ENCODE measurements at places on chromosomes 2 and 18.

- DNase-seq: no peak
Measured at GRCh38 chr2:233473386-233473791, 93.2 kb downstream of the USP40 start.

GRCh38 chr2:69026026-69026425 is 13.0 kb downstream of the ANTXR1 start:
- DNase-seq: no peak

DNA sequence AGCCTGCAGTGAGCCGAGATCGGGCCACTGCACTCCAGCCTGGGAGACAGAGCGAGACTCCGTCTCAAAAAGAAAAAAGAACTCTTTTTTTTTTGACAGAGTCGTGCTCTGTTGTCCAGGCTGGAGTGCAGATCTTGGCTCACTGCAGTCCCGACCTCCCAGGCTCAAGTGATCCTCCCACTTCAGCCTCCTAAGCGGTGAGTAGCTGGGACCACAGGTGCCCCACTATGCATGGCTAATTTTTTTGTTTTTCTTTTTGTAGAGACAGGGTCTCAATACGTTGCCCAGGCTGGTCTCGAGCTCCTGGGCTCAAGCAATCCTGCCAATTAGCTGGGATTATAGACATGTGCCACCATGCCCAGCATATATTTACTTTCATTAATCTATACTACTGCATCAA is 12.5 kb upstream of the INO80D start:
- DNase-seq: no peak

- no peak for DNase-seq
Measured at GRCh38 chr18:22559414-22560274, 141.9 kb upstream of the CTAGE1 start.

GRCh38 chr2:143481237-143481623 is 352.0 kb downstream of the ARHGAP15 start:
- DNase-seq: no peak

DNA sequence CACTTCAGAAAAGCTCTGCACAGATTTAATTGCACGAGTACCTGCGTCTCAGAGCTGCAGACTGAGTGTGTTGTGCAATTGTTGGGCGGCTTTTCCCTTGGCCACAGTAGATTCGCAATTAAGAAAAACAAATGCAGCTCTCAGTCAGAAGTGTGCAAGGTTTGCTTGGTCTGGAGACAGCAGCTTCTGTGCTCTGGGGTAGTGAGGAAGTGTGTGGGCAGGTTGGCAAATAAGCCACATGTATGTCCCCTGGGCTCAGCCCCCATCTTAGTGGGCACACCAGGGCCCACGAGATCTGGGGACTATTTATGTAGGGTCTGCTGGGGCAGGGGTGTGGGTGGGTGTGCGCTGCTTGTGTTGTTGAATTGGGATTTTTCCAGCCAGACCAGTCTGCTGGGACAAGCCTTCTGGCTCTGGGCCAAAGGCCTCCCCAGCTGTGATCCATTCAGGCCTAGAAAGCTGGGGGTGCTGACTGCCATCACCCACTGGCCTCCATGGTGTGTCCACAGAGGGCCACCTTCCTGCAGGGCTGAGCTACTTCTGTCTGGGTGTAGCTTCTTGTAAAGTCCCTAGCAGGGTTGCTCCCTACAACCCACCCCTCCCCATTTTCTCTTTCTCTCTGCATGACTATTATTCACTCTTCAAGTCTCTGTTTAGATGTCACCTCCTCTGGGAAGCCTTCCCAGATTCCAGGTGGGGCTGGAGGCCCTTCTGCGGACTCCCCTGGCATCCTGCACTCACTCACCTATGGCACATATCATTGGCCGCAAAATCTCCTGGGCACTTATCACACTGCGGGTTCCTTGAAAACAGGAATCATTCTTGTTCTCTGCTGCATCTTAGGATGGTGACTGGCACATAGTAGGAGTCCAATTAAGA is 67.8 kb downstream of the ODC1 start:
- no peak for DNase-seq

DNA sequence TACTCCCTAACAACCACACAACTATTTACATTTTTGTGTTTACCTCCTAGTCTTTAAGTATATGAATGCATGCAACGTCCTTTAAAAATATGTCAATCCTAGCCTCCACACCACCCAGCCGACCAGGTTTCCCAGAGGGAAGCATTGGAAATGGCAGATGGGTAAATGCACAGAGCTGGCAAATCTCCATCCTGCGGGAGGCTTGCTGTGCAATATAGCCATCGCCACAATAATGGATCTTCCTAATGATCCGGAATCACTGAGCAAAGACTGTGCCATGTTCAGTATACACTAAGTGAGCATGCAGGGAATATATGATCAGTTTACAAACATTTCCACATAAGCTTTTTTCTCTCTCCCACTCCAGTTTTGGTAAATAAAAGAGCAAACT is 131.8 kb downstream of the NEDD4L start:
- no peak for DNase-seq

- DNase-seq: no peak
Measured at GRCh38 chr18:32469691-32470459, 807 bp downstream of the GAREM1 start.

GRCh38 chr2:41933046-41933420 is 114.8 kb upstream of the PKDCC start:
- DNase-seq: no peak

- no peak for DNase-seq
Measured at GRCh38 chr2:43220760-43221123, 5.7 kb downstream of the ZFP36L2 start.

GRCh38 chr2:42893047-42893758 is 100.8 kb upstream of the HAAO start:
- DNase-seq: no peak

GRCh38 chr2:222436040-222436413 is 11.7 kb downstream of the SGPP2 start:
- no peak for DNase-seq

DNA sequence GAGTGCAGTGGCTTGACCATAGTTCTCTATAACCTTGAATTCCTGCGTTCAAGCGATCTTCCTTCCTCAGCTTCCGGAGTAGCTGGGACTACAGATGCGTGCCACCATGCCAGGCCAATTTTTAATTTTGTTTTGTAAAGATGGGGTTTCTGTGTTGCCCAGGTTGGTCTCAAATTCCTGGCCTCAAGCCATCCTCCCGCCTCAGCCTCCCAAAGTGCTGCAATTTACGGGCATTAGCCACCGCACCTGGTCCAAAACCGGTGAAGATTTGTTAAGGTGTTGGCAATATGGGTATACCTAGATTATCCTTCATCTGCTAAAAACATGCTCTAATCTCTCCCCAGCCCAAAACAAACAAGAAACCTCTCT is 1.3 kb upstream of the EIF2AK3 start:
- no peak for DNase-seq

GRCh38 chr2:173991856-173992588 is 26.8 kb upstream of the SP3 start:
- no peak for DNase-seq

DNA sequence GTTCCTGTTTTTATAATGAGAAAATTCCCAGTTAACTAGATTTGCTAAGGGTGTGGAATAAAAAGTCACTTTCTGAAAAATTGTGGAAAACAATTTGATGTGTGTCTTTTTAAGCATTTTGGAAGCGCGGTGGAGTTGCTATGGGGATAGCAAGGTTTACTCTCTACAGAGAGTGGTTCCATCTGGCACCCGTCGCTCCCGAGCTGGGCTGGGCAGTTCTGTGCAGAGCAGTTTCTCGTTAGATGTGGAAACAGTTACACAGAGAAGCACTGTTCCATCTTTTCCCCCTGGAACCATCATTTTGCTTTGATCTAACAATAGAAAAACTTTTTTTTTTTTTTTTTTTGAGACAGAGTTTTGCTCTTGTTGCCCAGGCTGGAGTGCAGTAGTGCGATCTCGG is 17.4 kb downstream of the LDLRAD4 start:
- DNase-seq: no peak

- DNase-seq: no peak
Measured at GRCh38 chr2:191386938-191387536, 141.8 kb downstream of the MYO1B start.

GRCh38 chr2:207767461-207768167 is 2.1 kb downstream of the FZD5 start:
- DNase-seq: no peak

GRCh38 chr2:200471324-200471848 is 38.5 kb downstream of the KCTD18 start:
- DNase-seq: no peak

- no peak for DNase-seq
Measured at GRCh38 chr2:232420463-232421188, 14.0 kb downstream of the ALPG start.

GRCh38 chr18:12462242-12462641 is 54.5 kb downstream of the PRELID3A start:
- DNase-seq: no peak

- no peak for DNase-seq
Measured at GRCh38 chr2:171139860-171140259, 20.8 kb downstream of the TLK1 start.

DNA sequence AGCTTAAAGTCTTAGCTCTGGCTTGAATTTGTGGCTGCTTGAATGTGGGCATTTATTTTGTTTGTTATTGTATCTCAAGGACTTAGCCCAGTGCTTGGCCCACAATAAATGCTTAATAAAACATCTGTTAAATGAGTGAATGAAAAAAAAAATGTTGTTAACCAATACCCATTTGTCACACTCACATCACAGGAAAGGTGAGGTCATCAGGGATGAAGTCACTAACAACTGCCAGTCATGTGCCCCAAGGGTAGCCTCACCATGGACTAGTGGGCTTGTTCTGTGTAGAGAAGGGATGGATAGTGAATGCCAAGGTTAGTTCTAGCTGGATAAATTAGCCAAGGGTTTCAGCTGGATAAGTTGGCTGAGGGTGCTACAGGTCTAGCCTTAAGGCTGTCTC is 3.0 kb downstream of the NRBP1 start:
- DNase-seq: no peak

- DNase-seq: no peak
Measured at GRCh38 chr2:148360662-148361061, 283.9 kb upstream of the EPC2 start.

GRCh38 chr2:239768031-239768790 is 256.9 kb downstream of the NDUFA10 start:
- DNase-seq: no peak

- no peak for DNase-seq
Measured at GRCh38 chr2:20957788-20958525, 85.9 kb downstream of the APOB start.

- no peak for DNase-seq
Measured at GRCh38 chr2:55063713-55064323, 13.6 kb upstream of the RTN4 start.

DNA sequence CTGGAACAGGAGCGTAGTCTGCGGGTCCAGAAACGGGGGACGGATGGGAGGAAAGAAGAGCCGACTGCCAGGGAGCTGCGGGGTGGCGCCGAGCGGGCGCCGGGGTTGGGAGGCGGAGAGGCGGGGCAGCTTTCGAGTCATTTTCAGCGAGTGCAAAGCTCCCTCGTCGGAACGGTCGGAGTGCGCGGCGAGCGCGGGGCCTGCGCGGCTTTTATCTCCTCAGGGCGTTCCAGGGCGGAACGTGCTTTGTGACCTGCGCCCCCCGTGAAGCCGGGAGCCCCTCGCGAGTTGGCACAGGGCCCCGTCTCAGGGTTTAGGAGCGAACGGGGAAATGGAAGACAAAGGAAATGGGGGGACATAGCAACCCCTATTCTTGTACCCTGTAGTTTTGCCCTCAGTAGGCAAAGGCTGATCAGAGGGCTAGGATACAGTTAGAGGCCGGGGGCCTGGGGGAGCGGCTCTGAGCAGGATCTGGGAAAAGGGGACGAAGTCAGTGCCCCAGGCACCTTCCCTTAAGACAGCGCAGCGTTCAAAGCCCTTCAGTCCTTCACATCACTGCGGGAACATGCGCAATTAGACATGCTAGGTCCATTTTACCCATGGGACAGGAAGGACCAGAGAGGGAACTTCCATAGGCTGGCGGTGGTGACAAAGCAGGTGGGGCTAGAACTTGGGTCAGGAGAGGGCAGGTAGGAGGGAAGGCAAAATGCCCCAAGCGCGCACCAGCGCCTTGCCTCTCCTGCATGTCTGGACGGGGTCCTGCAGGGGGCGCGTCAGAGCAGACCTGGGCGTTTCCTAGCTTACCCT is 60.1 kb upstream of the IL1RL1 start:
- DNase-seq: no peak

GRCh38 chr18:63031375-63031774 is 288.2 kb downstream of the BCL2 start:
- DNase-seq: no peak

DNA sequence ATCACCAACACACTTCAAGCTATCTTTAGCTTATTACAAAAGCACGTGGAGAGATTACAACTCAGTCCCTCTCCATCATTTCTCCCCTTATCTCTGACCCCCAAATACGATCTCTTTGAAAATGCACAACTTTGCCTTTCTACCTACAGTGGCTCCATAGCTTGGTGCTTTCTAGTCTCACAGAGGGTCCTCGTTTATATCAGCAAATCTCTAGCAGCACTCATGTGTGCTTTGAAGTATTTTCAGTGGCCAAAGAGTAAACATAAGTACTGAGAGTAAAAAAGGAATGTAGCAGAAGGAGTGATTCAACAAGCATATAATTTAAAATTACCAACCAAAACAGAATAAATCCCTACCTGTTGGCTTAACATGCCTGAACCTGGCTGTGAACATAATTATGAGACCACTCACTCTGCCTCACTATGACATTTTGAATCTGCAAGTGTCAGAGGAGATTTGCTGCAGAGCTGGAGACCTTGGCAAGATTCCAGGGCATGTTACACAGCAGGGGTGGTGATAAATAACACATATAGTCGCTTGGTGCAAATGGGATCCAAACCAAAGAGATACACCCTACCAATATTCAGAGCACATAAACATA is 54.6 kb downstream of the LAMA3 start:
- no peak for DNase-seq

- DNase-seq: no peak
Measured at GRCh38 chr2:3242747-3243369, 134.8 kb downstream of the EIPR1 start.

GRCh38 chr2:150122871-150123613 is 364.4 kb downstream of the RND3 start:
- no peak for DNase-seq

Data from cortex of kidney (tissue), 1 donor.